ENCODE measurements at places on chromosomes 2 and 18.

DNA sequence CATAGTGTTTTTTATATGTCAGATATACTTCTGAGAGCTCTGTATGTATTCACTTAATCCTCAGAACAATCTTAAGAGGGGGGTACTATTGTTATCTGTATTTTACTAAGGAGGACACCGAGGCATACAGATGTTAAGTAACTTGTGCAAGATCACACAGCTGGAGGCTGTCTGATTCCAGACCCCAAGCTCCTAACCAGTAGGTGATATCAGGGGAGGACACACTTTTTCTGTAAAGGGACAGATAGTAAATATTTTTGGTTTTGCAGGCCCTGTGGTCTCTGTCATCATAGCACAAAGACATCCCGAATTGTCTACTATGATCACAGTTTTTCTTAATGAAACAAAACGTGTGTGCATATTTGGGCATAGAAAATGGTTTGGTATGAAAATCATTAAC, 143.7 kb downstream of the LAMA3 start:
- DNase-seq: no peak

GRCh38 chr2:26039603-26040323, 5.9 kb downstream of the RAB10 start:
- no peak for DNase-seq

- no peak for DNase-seq
Measured at GRCh38 chr2:239648607-239649006, 247.8 kb upstream of the HDAC4 start.

GRCh38 chr2:55119711-55120487, 69.6 kb upstream of the RTN4 start:
- no peak for DNase-seq

GRCh38 chr2:24875272-24875671, 44.8 kb downstream of the ADCY3 start:
- no peak for DNase-seq

DNA sequence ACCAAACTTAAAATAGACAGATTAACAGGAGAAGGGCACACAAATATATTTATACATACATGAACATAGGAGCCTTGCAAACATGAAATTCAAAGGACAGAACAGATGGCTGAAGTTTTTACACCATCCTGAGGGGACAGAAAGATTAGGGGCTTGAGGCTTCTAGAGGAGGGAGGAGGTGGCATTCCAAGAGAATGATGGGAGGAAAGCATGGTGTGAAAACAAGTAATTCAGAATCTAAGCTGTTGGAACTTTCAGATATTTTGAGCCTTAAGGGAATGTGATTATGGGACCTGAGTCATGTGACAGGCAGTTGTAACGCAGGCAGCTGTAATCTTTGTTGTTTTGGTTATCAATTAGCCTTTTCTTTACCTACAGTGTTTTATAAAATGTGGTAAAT, 225.2 kb upstream of the SPOPL start:
- no peak for DNase-seq

DNA sequence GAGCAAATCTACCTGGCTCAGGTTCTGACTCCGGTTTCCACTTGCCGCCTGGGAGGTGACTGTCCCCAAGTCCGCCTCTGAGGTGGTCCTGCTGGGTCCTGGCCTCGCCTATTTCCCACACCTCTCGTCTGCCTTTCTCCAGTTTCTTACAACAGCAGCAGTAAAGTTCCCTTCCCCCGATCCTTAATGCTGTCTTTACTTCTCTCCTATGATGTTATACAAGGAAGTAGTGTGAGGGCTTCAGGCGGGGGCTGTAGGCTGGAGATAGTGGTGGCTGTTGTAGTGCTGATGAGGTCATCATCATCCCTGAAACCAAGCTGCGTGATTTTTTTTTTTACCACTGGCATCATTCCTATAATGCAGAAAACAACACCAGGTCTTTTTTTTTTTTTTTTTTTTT, 18.9 kb downstream of the TGIF1 start:
- no peak for DNase-seq

- DNase-seq: no peak
Measured at GRCh38 chr18:34806527-34806926, 96.4 kb downstream of the DTNA start.

DNA sequence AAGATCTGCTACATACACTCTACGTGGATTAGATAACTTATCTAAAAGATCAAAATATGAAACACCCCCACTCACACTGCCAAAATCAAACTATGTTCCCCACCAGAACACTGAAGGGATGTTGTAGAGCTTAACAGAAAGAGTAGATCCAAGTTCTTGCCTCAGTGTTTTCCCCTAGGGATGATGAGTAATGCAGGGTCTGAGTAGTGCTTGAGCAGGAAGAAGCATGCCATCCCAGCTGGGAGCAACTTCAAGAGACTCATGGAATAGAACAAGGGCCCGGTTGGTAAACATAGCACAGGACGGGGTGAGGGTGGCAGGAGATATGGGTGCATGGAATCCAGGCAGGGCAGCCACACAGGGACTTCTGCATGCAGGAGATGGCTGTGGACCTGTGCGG, 74.3 kb downstream of the SNTG2 start:
- no peak for DNase-seq

DNA sequence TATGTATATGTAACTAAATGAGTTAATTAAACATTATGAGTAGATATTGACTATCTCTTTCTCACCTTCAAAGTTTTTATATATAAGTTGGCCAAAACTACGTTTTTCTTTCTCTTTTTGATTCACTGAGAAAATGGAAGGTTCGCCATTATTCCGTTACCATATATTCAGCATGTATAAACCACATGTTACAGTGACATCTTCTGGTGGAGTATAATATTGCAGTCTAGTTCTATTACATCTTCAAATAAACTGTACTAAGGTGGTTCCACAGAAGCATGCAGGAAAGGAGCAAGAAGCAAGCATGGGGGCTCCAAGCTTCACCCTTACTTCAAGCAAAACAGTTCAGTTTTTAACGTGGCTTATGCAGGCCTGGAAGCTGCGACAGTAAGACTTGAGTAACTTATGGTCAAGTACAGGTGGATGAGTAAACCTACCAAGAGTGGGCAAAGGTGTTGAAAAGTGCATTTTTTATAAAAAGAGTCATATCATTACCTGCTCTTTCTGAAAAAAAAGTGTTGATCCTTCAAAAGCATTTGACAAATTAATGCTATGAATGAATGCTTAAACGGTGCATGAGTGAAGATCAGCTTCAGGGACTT, 129.8 kb upstream of the RAB6C start:
- DNase-seq: no peak

GRCh38 chr18:47260120-47260923, 8.9 kb upstream of the SKOR2 start:
- no peak for DNase-seq

DNA sequence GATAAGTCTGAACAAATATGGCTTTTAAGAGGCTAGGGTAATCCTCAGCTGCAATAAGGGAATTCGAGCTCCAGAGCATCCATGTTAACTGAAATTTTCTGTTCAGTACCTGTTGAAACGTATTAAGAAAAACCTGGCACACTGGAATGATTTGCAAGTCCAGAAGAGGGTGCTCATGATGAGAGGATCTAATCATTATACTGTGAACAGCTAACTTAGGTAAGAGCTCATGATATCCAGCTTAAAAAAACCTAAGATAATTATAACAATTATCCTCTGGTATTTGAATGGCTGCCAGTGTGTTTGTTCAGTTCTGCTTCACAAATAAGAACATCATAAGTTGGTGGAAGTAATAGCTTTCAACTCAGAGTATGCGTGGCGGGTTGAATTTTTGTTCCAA, 1118.3 kb upstream of the DDX18 start:
- DNase-seq: no peak

- DNase-seq: no peak
Measured at GRCh38 chr2:169360984-169361705, 1.2 kb downstream of the LRP2 start.

- no peak for DNase-seq
Measured at GRCh38 chr2:179443180-179443579, 178.5 kb upstream of the SESTD1 start.

DNA sequence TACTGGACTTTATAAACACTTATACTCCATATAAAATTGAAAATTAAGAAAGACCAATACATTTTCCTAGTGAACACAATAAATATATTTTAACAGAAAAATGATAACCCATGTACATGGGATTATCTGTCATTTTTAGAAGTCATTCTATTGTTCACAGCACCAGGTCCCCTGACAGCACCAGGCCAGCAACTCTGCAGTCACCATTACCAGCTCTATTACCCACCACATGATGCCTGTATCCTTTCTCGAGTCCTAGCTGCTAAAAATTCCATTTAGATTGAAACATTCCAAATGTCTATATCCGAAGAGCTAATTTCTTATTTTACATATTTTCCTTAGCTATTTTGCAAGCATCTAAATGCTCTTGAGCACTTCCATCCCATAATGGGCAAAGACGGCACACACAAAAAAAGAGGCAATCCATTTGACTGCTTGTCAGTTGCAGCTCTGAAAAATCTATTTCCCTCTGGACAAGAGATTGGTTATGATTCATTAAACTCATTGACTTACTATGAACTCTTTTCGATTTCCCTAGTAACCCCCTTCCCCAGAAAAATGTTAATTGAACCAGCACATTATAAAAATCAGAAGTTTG, 336.9 kb downstream of the RIT2 start:
- no peak for DNase-seq

DNA sequence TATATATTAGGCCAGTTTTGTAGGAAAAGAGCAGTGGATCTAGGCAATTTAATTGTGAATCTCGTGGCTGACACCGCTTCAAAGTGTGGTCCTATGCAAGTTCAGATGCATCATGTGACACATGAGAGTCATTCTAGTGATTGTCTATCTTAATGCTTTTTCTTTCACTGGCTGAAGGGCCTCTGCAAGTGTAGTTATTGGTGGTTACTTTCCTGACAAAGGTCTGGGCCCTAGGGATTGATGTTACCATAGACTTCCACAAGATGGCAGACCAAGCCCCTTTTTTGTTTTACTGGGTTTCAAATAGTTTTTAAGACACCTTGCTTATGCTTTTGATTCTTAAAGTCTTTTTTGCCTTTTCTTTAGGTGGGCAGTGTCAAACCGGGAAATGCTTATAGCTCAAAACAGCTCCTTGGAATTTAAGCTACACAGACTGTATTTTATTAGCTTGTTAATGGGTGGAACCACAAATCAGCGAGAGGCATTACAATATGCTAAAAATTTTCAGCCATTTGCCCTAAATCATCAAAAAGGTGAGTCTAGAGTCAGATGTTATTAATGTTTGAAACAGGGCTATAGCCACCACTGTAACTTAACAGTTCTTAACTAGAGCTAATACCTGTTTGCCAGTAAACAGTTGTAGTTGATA, 25.9 kb downstream of the CD8A start:
- no peak for DNase-seq

- no peak for DNase-seq
Measured at GRCh38 chr2:109494351-109494750, 119.4 kb downstream of the SEPTIN10 start.

DNA sequence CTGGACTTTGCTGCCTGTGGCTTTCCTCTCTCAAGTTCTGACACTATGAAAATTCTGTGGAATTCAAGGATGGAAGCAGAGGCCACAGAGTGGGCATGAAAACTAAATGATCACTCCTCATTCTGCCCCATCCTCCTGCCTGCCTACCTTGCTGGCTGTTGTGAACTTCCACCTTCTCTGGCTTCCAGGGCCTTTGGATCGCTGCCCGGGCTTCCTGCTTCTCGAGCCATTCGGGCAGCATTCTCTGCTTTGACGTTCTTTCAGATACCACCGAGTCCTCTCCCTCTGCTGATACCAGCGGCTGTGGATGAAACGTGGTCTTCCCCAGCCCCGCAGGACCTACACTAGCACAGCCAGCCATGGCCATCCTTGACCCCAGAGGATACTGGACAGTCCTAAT, 327.7 kb upstream of the SLC14A2 start:
- DNase-seq: no peak

- no peak for DNase-seq
Measured at GRCh38 chr2:109117780-109118179, 11.2 kb upstream of the SH3RF3 start.

GRCh38 chr2:198763793-198764192, 693.9 kb downstream of the SATB2 start:
- no peak for DNase-seq

DNA sequence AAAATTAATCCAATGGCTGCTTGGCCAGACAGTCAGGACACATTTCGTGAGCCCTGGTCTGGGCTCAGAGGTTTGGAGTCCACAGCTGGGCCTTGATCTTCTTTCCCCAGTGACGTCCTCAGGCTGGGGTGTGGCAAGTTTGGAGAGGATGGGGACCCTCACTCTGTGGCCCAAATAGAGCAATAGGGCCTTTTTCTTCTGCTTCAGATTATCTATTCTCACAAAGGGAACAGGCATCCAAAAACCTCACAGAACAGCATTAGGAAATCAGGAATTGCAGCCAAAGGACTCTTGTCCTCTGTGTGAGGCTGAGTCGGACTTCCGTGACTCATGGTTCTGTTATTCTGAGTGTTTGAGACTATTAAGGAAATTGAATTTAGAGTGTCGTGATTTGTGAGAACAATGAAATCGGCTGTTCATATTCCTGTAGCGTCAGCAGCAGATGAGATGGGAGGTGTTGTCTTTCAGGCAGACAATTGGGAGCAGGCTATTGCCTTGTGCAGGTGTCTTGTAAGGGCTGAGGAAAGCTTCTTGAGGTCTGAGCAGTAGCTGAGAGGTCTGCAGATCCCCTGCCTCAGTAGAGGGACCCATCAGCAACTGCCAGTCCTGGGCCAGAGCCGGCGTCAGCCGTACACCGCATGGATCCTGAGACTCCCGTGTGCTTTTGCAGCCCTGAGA, 113.8 kb downstream of the SH3RF3 start:
- no peak for DNase-seq

DNA sequence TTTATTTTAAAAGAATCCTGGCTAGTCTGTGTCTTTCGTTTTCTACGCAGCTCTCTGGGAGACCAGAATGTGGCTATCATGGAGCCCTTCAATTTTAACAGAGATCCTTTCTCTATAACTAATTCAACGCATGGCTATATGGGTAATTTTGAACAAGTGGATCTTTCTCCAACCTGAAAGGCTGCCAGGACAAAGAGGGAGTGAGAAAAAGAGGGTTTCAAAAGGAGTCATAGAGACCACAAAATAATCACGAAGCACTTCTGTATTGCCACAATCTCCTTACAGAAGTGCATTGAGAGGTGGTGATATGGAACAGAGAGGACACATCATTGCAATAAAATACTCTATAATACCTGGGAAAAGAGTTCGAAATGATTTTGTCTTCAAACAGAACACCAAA, 21.7 kb upstream of the CDH2 start:
- DNase-seq: no peak

DNA sequence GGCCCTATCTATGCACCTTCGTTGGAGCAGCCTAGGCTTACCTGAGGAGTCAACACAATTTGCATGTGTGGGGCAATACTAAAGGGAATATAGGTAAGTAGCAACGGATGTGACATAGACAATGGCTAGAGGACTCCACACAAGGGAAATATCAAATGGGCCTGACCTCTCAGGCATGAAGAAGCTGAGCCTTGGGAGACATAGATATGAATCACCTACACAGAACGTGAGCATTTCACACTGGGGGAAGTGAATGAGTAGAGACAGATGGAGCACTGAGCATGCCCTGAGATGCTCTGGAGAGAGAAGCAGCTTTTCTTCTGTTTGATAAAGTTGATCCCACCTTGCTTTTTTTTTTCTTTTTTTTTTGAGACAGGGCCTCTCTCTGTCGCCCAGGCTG, 97.9 kb downstream of the ATL2 start:
- DNase-seq: no peak

Measured in stimulated activated naive B cell treated with anti-CD40 and anti-IgM and Interleukin-4, amounts not matched to agents 10 μg/mL and 1 μg/mL and 100 μg/mL, for 72 hours (primary cell).